Right cardiac atrium (tissue), 5 donors: ENCODE measurements at places on chromosomes 5 and 9. TPM values are rescaled to one million over a fixed set of nuclear protein-coding genes. Genes with fewer than 3 reads are reported as not detected.

AQP7 gene
- total RNA-seq, result 124 TPM

- DNase-seq, result peak; percentile 55
These were observed 215.5 kb downstream of the PDZD2 start for GRCh38 chr5:31854181-31855133.

DNA sequence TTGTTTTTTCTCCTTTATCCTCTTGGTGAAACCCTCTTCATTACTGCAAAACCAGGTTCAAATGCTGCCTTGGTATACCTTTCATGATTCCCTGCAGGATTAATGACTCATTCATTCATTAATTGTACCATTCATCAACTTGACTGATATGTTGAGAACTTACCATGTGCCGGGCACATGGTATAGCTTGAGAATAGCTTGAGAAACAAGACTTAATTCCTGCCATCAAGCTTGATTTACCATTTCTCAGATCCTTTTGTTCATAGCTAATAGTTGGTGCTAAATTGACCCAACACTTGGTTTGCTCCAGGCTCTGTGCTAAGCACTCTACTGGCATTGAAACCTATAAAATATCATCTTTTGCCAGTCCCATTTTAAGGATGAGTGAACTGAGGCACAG is 165.7 kb downstream of the YIPF5 start:
- no peak for DNase-seq

- DNase-seq, result no peak
These were observed 42.0 kb downstream of the AMBP start for GRCh38 chr9:114035845-114036801.

GRCh38 chr9:15211815-15212495 is 95.1 kb downstream of the TTC39B start:
- no peak for DNase-seq
